NCI-H2107 (cell line): ENCODE measurements at places on chromosomes 11 and 22.

- no peak for DNase-seq
Observed at GRCh38 chr11:79902493-79902892, 461.7 kb upstream of the TENM4 start.

DNA sequence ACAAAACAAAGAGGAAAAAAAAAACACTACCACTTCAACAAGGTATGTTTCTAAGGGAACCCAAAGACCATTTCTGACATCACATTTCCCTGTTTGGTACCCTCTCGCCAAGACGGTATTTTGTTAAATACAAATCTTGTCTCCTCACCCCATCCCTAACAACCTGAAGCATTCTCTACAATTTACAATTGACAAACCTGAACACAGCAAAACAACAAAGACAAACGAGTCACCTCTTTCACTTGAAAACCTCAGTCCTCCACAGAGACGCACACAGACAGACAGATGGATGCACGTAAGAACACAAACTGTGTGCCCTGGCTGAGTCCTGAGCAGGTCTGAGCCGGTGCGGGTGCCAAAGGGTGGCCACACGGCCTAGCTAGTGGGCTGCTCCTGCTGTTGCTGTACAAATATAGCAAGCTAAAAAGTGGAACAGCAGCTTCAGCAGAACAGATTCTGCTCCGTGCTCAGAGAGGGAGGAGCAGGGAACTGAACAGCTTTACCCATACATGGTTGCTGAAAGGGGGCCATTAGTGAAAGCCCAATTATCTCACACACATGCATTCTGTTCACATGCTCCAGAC, 28.5 kb downstream of the CELF1 start:
- DNase-seq: no peak

DNA sequence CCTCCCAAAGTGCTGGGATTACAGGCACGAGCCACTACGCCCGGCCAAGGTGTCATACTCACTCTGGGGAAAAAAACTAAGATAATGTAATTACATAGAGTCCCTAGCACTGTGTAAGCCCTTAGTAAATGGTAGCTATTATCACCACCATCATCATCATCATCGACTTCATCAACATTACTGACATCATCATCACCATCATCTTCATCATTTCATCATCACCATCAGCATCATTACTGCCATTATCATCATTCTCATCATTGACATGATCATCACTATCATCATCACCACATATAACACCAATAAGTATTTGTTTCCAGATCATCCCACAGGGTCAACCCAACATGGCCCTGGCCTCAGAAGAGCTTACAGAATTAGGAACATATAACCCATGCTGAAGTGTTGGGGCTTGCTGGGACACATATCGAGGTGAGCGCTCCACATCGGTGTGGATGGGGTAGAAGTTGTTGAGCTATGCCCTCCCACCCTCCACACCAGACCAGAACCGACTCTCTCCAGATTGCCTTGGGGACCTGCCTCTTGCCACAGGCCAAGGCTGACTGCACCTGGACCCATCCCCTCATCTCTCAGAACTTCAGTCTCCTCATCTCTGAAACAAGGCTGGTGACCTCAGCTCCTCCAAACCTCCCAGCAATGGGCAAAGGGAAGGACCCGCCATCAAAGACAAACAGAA, 14.7 kb upstream of the CD5 start:
- no peak for DNase-seq

DNA sequence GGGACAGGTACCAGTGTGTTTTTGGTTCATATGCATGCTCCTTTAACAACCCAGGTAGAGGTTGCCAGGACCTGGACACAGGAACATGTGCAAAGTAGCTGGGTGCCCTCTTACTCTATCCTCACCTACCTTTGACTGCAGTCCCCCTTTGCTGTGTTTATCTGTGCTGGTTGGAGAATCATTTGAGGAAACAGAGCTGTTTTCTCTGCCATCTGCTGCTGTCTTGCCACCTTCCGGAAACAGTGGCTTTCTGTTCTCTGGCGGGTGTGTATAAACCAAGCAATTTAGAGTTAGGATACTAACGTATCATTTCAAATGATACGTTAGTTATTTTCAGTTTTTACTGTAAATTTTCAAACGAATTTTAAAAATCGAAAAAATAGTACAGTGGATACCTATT, 171.9 kb upstream of the TTC12 start:
- DNase-seq: no peak

DNA sequence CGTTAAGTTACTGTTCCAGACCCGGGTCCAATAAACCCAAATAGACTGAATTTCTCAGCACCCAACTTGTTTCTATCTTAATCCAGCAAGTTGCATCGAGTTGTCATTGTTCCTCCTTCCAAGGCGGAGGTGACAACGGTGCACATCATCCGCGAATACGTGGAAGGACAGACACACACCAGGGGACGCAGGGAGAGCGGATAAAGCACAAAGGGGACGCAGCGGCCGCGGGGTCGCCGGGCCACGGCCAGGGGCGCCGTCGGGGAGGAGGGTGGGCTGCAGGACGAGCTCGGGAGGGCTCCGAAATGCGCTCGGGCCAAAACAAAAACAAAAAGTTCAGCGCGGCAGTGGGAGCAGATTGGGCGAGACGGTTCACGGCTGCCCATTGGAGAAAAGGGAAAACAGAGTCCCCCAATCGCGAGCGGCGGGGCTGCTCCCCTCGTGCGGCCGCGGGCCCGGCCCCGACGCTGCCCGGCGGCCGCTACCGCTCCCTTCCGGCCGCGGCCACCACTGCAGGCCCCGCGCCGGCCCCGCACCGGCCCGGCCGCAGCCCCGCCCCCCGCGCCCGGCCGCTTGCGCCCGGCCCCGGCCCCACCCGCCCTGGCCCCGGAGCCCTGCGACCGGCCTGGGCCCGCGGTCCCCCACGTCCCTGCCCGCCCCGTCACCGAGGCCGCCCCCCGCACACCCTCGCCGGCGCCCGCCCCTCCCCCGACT, 518 bp downstream of the KMT5B start:
- no peak for DNase-seq
